ENCODE measurements at places on chromosomes 6 and 20. TPM values are rescaled to one million over a fixed set of nuclear protein-coding genes. Genes with fewer than 3 reads are reported as not detected.

KCNK16 gene
- total RNA-seq = not detected

GRM1 gene
- total RNA-seq = not detected

- no peak for DNase-seq
- no peaks in the 10 kb centered on the region for H3K27me3 ChIP-seq
- H3K4me3 ChIP-seq = no peak overlapping the region
- peaks cover 7% of the 10 kb centered on the region for H3K4me1 ChIP-seq
These were observed 56.4 kb downstream of the REPS1 start for GRCh38 chr6:138931660-138932059.

DNA sequence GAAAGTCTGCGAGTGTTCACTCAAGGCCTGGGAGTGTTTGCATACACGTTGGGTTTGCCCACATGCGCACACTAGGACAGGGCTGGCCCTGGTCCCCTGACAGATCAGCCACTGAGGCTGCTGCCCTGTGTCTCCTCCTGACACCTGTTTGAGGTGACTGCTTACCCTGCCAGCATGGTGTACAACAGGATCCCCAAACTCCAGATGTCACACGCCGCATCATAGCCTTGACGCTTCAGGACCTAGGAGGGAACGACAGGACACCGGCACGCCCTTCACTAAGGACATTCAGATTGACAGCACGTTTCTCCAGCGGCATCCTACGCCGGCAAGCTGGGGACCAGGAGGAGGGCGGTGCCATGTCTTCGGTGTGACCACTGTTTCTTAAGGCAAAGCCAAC is 37.0 kb upstream of the MPC1 start:
- H3K27me3 ChIP-seq = no peaks in the 10 kb centered on the region
- H3K4me1 ChIP-seq = peaks cover 7% of the 10 kb centered on the region
- peaks cover 51% of the 10 kb centered on the region for H3K36me3 ChIP-seq
- H3K27ac ChIP-seq = no peak overlapping the region

GRCh38 chr6:25315194-25316177 is 36.3 kb downstream of the CARMIL1 start:
- no peak for DNase-seq
- H3K4me1 ChIP-seq = peaks cover 41% of the 10 kb centered on the region
- no peak overlapping the region for H3K27ac ChIP-seq
- H3K27me3 ChIP-seq = no peaks in the 10 kb centered on the region
- H3K36me3 ChIP-seq = no peaks in the 10 kb centered on the region

- H3K27ac ChIP-seq = no peak overlapping the region
- no peaks in the 10 kb centered on the region for H3K36me3 ChIP-seq
- no peaks in the 10 kb centered on the region for H3K4me1 ChIP-seq
- no peak for DNase-seq
These were observed 473.4 kb downstream of the BTBD3 start for GRCh38 chr20:12391099-12391498.

DNA sequence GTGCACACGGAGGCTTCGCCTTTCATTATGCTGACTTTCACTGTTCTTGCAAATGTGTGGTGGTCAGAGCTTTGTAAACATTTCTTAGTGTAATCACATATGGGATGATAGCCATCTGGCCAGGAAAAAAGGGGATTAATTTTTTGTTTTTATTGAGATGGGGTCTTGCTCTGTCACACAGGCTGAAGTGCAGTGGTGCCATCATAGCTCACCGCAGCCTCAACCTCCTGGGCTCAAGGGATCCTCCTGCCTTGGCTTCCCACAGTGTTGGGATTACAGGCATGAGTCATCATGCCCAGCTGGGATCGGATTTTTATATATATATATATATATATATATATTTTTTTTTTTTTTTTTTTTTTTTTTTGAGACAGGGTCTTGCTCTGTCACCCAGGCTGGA is 11.0 kb upstream of the TIAM2 start:
- H3K4me1 ChIP-seq = peaks cover 11% of the 10 kb centered on the region
- H3K27ac ChIP-seq = no peak overlapping the region

HLA-DPA1 gene
- 1.8 TPM for total RNA-seq

HLA-DOA gene
- total RNA-seq = not detected

DNA sequence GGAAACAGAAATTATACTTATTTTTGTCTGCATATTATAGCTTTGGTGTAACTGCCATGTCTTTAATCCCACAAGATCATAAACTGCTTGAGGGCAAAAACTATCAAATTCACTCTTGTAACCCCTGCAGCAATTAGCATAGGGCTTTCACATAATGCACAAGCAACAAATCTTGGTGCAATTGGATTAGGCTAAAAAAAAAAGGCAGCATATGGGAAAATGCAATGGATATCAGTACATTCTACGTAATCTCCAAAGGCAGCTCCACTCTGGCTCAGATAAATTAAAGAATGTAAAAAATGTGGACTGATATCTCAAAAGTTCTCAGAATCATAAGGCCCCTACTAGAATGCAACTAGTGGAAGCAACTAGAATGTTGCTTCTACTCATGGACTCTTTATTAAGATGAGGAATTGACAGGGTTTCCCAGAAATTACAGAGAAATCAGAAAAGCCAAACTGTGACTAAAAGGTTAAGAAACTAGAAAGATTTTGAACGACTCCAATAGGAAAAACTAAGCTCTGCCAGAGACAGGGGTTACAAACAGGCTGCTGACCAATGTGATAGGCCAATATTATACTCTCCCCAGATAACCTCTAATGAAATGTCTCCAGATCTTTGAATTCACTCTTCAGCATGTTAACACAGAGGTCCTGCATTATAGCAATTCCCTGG is 55.0 kb downstream of the FILIP1 start:
- no peaks in the 10 kb centered on the region for H3K36me3 ChIP-seq
- peaks cover 10% of the 10 kb centered on the region for H3K27me3 ChIP-seq
- H3K27ac ChIP-seq = no peak overlapping the region

DNA sequence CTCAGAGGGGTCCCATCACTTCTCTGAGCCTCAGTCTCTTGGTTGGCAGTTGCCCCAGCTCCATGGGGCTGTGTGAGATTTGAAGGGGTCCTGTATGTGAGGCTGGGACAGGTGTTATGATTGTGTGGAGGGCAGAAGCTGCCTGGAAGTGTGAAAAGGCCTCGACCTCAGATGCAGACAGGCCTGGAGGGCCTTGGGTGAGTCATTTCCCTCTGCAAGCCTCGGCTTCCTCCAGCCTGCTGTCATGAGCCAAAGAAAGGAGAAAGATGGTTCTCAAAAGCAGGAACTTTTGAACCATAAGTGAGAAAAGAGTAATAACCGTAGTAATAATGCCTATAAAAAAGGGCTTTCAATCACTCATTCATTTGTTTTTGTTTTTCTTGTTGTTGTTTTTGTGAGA is 37.5 kb downstream of the SNAI1 start:
- DNase-seq = no peak
- peaks cover 40% of the 10 kb centered on the region for H3K4me1 ChIP-seq

Data from osteocyte (in vitro differentiated cells).